NCI-H1694 (cell line): ENCODE measurements at places on chromosomes 7 and 10.

DNA sequence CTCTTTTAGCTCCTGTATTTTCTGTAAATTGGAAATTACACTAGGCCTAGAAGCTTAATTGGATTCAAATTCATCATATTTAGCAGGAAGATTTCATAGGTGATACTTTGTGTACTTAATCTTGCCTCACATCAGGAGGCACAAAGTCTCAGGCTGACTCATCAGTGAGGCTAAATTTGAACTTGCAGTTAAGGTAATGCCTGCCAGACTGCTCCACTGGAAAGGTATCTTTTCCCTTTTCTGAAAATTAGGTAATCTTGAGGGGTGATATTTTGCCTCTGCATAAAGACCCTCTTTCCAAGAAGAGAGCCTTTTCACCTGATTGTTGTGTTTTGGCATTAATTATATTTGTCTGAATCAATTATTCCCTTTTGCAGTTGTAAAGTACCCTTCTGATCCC lies 14.6 kb downstream of the PPIA start:
- no peak for DNase-seq

DNA sequence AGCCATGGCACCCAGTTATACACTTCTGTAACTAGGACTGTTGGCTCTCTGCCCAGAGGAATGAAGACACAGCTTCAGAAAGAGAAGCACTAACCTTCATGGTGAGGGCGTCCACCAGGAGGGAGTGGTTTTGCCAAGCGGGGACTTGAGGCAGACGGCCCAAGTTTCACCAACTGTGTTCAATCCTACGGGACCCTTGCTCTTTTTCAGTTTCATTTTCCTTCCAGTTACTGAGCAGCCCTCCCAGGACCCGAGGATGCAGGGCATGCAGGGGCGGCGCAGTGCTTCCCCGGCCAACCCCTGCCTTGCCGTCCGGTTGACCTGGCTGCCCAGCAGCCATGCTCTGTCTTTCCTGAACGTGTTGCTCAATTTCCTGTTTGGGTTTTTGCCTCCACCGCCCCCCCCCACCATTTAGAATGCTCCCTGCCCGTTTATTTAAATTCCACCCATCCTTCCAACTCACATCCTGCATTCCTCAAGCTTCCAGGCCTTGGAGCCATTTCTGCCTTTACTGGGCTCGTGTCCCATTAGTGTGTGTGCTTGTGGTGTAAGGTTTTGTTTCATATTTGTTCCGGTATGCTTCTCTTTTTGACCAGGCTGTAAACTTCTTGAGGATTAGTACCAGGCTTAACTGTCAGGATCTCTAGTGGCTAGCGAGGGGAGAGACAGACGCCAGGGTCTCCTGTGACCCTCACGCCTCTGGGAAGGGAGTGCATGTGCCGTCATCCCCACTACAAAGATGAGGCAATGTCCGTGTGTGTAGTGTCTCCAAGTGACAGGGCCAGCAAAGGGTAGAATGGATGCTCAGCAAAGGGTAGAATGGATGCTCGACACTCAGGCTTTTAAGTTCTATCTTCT lies 31.6 kb downstream of the IL15RA start:
- DNase-seq: no peak

DNA sequence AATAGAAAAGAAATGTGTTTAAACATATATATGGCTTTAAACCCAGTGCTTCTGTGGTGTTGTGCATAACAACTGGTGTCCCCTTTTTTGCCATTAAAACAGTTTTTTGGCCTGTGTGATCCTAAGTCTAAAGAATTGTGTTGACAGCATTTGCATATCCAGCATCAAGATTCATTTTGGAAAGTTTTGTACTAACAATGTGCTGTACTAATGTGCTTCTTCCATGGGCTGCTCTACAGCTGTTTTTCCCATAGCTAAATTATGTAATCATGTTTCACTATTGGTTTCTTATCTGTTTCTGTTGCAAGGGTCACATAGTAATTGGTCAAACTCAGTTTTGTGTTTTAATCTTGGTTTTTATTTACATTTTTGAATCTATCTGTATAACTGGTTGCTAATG lies 5.5 kb downstream of the CNNM2 start:
- DNase-seq: no peak

- no peak for DNase-seq
Measured at GRCh38 chr7:97280950-97281349, 163.5 kb downstream of the SDHAF3 start.
